Thoracic aorta (tissue), 2 donors: ENCODE measurements at places on chromosomes 3 and 15. TPM values are rescaled to one million over a fixed set of nuclear protein-coding genes. Genes with fewer than 3 reads are reported as not detected.

- no peak for DNase-seq
Observed at GRCh38 chr3:97975466-97975865, 3.2 kb upstream of the RIOX2 start.

DNA sequence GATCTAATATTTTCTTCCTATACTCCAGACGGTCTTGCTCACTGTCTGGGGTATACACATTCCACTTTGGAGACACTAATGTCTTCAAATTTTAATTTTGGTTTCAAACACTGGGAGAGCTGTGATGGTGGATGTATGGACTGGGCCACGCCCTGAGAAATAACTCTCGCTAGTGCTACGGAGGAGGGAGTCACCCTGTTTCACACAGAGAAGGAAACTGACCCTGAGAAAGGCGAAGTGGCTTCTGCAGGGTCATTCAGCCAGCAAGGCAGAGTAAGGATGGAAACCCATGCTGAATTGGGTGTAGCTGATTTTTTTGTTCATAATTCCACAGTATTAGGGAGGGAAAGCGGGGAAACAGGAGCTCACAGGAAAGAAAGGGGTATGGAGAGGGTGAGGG is 8.6 kb upstream of the SKIC8 start:
- no peak for DNase-seq

DNA sequence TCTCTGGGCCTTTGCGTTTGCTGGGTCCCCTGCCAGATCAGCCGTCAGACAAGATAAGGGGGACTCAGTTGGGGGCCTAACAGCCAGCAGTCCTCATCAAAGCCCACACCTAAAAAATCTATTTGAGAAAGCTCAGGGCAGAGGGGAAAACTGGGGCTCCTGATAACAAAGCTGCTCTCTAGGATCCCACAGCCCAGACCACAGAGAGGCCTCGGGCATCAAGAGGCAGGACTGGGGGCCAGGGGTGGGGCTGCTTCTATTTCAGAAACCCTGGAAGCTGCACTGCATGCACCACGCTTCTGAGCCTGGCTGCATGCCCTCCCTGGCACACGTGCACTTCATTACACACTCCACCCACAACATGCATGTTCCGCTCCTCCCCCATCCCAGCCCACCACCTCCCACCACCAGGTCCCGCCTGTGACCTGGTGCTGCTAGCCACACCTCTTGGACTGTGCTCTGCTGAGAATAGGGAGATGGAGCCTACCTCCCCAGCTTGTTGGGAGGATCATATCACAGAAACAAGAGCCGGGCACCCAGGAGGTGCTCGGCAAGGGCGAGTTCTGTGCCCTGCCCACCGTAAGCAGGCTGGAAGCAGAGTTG is 26.6 kb downstream of the FBLN2 start:
- DNase-seq = no peak

GRCh38 chr3:198112031-198112430 is 152.0 kb downstream of the LMLN start:
- no peak for DNase-seq

The MED12L gene
- total RNA-seq = 0.27 TPM

The KBTBD12 gene
- 14.5 TPM for total RNA-seq

The CTXND1 gene
- 0.14 TPM for total RNA-seq

The BMF gene
- 32.5 TPM for total RNA-seq

GRCh38 chr15:38362355-38362754 is 91.6 kb upstream of the FAM98B start:
- DNase-seq = no peak

The TERC gene
- 126 TPM for total RNA-seq

- DNase-seq = no peak
Observed at GRCh38 chr3:44252332-44252959, 10.8 kb downstream of the TOPAZ1 start.

The ADAMTSL3 gene
- total RNA-seq = 41.4 TPM

DNA sequence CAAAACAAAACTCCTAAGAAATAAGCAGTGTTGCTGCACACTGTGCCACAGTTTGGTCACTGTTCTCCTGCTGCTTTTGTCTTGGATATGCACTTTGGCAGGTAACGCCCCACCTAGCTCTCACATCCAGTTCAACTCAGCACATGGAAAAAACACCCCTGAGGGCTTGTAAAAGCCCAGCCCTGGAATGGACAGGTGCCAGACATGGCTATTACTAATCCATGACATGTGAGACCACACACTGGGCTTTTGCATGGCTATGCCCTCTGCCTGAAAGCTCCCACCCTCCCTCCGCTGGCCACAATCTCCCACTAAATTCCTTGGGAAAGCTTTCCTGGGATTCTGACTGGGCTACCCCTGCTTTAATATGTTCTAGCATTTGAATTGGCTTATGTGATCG is 24.7 kb upstream of the ZBED2 start:
- no peak for DNase-seq

The CYP19A1 gene
- total RNA-seq = 0.54 TPM

DNA sequence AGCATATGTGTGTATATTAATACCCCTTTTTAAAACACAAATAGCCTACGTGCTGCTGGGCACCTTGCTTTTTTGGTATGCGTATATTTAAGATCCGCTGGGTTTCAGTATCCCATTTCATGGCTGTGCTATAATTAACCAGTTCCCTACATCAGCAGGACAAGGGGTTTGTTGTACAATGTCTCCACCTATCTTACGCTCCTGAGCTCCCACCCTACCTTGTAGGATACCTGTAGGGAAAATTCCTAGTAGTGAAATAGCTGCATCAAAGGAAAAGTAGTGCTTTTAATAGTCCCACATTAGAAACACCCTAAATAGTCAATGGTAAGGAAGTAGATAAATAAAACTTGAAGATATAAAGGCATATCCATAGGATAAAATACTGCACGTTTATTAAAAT is 1.4 kb downstream of the MAP6D1 start:
- no peak for DNase-seq

GRCh38 chr3:169147238-169148008 is 516.1 kb downstream of the MECOM start:
- no peak for DNase-seq

The CNTN6 gene
- total RNA-seq = not detected

GRCh38 chr15:70947351-70948335 is 55.0 kb downstream of the LRRC49 start:
- no peak for DNase-seq

GRCh38 chr3:46576386-46576785 is 10.3 kb upstream of the LRRC2 start:
- DNase-seq = no peak

DNA sequence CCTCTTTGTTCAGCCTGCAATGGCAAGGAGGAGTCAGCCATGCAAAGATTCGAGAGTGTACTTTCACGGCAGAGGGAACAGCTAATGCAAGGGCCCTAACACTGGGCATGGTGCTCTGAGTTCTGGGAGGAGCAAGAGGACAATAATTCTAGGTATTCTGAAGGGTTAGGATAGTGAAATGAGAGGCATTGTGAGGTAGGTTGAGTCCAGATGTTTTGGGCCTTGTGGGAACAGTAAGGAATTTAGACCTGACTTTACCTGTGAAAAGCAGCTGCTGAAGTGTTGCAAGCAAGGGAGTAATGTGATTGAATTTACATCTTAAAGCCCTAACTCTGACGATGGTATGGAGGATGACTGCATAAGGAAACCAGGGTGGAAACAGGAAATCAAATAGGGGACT is 211.6 kb downstream of the CNTN3 start:
- DNase-seq = no peak

The NOX5 gene
- total RNA-seq = 0.92 TPM

The FAM162A gene
- total RNA-seq = 7.1 TPM

DNA sequence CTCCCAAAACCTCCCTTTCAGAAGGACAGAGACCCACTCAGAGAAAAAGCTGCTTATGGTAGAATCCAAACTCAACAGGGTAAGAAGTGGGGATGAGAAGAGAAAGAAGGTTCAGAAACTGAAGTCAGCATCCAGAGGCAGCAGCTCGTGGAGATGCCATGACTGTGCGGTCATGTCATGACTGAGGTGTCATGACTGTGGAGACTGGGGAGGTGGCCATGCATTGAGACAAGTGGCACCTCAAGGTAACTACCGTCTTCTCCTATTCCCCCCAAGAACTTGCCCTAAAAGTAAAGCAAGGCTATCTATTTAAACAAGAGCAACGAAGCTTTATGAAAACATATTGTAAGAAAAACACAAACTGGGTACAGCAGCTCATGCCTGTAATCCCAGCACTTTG is 15.1 kb downstream of the CHRNA3 start:
- DNase-seq = no peak

DNA sequence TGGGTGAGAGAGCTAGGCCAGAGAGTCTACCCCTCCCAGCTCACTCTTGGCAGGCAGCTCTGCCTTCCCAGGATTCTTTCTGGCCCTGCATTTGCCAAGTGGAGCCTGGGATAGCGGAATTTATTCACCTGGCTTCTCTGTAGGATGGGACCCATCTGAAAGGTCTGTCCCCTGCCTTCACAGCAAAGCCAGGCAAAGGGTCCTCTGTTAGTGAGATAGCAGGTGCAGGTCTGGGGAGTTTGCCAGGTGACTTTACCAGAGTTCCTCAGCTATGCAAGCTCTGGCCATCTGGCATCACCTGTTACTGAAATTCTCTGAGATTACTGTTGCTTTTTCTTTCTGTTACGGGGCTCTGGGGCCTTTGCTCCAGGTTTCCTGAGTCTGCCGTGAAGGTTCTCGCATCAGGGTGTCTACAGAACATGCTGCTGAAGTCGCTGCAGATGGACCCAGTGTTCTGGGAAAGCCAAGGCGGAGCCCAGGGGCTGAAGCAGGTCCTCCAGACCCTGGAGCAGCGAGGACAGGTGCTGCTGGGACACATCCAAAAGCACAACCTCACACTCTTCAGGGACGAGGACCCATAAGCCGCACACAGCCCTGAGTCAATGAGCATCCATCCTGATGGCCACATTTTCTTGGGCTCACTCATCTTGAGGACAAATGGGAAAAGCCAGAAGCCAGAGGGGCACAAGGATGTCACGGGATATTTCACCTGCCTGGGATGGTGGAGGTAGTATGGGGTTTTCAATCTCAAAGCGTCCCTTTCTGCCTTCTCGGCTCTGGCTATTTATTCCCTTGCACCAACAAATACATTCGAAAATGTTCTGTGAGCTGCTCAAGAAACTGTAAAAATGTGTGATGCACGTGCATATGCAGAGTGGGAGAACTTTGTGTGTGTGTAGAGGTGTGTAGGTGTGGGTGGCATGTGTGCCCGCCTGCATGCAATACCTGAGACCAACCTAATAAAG is 49.8 kb downstream of the POMGNT2 start:
- no peak for DNase-seq

DNA sequence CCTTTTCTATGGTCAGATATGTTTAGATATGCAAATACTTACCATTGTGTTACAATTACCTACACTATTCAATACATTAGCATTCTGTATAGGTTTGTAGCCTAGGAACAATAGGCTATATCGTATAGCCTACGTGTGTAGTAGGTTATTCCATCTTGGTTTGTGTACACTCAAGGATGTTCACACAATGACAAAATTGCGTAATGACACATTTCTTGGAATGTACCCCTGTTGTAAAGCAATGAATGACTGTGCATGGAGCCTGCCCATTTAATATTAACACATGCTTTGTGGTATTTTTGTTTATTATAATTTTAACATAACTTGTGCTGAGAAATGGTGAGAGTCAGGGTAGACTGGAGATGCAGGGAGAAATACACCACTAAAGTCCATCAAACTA is 154.9 kb downstream of the LEKR1 start:
- DNase-seq = no peak

The CYP11A1 gene
- total RNA-seq = not detected

GRCh38 chr15:61318301-61318700 is 89.2 kb upstream of the RORA start:
- no peak for DNase-seq

The FAM98B gene
- total RNA-seq = 14.0 TPM

GRCh38 chr15:23897531-23897930 is 210.4 kb upstream of the NDN start:
- no peak for DNase-seq

- DNase-seq = no peak
Observed at GRCh38 chr15:73959012-73959581, 32.8 kb downstream of the LOXL1 start.

The MRAS gene
- 62.3 TPM for total RNA-seq
